Left ventricle myocardium inferior (tissue), 1 donor: ENCODE measurements at places on chromosomes 12 and 14.
A peak's percentile ranks its signal among the peaks of the same experiment; 100 is the strongest.

DNA sequence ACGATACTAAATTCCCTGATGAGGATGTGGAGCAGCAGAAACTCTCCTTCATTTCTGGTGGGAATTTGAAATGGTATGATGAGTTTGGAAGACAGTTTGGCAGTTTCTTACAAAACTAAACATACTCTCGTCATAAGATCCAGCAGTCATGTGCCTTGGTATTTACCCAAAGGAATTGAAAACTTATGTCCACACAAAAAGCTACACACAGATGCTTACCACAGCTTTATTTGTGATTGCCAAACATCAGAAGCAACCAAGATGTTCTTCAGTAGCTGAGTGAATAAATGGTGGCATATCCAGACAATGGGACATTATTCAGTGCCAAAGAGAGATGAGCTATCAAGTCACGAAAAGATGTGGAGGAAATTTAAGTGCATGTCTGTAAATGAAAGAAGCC, 10.7 kb upstream of the APOLD1 start:
- no peak for DNase-seq

- DNase-seq, result no peak
Observed at GRCh38 chr12:131370321-131370720, 340.6 kb upstream of the SFSWAP start.

GRCh38 chr12:22190-22529, 44.4 kb upstream of the IQSEC3 start:
- DNase-seq, result no peak

GRCh38 chr12:115943310-115943629, 334.2 kb downstream of the MED13L start:
- DNase-seq, result no peak

DNA sequence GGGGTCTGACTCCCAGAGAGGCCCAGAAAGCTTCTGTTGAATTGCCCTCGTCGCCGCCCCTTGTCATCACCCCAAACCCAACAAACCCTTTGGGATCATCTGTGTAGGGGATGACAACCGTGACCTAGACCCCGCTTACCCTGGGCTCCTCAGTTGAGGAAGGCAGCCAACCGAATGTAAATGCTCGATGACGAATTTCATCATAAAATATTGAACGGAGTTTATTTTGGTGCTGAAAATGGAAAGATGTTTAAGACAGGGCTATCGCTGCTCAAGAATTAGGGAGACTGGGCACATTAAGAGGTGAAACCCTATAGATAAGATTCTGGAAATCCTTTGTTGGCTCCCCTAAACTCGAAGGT, 512 bp downstream of the ACTR10 start:
- DNase-seq, result no peak

GRCh38 chr12:128956755-128957154, 103.5 kb downstream of the GLT1D1 start:
- DNase-seq, result no peak

DNA sequence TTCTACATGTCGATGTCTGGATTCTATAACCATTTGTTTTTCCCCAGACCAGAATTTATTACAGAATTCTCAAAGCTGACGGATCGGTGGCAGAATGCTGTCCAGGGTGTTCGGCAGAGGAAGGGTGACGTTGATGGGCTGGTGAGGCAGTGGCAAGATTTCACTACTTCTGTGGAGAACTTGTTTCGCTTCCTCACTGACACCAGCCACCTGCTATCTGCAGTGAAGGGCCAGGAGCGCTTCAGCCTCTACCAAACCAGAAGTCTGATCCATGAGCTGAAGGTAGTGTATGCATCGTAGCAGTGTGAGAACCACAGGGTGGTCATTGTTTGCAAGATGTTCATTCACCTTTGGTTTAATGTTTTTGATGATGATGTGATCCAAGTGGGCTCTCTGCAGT, 124.0 kb downstream of the ESR2 start:
- DNase-seq, result no peak

DNA sequence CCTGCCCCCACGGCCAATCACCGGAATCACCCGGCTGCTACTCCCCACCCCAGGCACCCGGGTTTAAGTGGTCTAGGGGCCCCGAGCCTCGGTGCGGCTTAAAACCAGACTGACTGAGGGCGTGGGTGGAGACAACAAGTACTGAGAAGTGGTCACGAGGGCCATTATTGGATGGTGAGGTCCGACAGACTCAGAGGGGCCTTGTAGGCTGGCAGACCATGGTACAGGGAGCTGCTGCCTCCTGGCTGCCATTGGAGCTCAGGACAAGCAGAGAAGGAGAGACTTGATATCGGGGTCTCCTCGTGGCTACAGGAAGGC, 54.1 kb downstream of the FBRSL1 start:
- no peak for DNase-seq

DNA sequence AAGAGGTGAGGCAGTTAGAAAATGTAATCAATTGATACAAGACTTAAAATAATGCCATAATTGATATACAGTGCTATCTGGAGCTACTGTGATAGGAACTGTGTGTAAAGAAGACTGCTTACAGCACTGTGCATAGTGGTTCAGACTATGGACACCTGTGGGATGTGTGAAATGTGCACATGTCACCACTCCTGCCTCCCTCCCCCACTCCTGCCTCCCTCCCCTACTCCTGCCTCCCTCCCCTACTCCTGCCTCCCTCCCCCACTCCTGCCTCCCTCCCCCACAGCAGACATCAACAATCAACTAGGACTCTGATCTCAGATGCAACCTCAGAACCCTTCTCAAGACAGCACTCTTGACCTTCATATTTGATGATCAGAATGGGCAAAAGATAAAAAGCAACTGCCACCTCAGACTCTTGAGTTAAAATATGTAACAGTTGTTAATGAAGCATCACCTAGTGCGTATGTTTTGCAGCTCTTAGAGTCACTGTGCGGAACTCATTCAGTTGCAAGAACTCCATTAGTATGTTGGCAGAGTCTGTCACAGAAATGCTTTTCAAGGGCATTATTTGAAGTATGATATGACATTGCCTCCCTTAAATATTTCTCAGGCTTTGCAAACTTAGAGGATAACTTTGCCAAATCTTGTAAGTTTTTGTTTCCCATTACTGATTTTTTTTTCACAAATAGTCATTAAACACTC, 255.2 kb upstream of the DDHD1 start:
- no peak for DNase-seq

DNA sequence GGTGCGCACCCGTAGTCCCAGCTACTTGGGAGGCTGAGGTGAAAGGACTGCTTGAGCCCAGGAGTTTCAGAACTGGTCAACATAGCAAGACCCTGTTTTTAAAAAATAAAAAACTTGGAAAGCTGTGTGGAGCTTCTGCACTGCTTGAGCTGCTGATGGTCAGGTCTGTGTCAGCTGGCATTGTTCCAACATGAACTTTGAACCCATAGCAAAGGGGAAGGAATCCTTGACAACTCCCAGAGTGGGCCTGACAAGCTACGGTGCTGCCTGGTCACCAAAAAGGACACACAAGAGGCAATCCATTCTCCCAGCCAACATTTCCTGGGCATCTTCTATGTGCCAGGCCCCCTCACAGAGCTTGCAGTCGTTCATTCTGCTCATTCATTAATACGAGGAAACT, 16.4 kb upstream of the LTBP2 start:
- no peak for DNase-seq

DNA sequence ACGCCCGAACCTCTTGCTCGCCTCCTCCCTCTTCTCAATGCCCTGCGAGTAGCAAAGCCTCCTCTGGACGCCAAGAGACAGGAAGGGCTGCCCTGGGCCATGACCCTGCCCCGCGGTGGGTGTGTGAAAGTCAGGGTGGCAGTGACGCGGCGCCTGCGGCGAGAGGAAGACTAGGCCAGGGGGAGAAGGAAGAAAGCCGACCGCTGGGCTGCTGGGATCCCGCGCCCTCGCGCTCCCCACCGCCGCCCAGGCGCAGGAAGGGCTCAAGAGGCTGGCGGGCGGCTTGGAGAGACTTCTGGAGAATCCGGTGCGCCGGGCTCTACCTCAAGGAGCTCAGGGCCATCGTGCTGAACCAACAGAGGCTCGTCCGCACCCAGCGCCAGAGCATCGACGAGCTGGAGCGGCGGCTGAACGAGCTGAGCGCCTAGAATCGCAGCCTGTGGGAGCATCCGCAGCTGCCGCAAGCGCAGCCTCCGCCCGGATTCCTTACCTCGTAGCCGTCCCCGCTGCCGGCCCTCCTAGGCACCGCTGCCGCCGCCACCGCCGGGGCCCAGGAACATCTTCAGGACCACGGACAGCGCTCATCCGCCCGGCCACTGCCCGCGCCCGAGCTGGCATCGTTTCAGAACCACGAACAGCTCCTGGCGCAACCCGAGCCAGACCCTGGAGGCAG, 105.0 kb upstream of the PRB2 start:
- DNase-seq, result peak; percentile 77

GRCh38 chr12:45989721-45990467, 480 bp downstream of the SCAF11 start:
- DNase-seq, result peak; percentile 75

GRCh38 chr14:77790566-77791224, 9.2 kb upstream of the ADCK1 start:
- no peak for DNase-seq

DNA sequence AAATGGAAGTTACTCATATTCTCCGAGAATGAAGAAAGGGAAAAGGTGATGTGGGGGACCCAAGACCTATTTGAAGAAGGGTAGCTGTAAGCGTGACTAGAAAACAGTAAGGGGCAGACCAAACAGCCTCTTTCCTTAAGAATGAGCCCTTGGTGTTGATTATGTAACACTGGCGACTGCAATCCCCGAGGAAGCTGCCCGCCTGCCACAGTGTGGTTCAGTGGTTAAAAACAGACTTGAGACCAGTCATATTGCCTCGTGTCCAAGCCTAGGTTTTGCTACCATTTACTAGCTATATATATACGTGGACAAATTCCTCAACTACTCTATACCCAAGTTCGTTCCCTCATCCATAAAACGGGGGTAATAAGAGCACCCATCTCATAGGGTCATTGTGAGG, 49.1 kb downstream of the SSPN start:
- DNase-seq, result no peak

- DNase-seq, result no peak
Observed at GRCh38 chr14:63875311-63875710, 22.5 kb downstream of the SYNE2 start.

- DNase-seq, result peak; percentile 19
Observed at GRCh38 chr14:51846631-51847488, 13.6 kb upstream of the GNG2 start.

DNA sequence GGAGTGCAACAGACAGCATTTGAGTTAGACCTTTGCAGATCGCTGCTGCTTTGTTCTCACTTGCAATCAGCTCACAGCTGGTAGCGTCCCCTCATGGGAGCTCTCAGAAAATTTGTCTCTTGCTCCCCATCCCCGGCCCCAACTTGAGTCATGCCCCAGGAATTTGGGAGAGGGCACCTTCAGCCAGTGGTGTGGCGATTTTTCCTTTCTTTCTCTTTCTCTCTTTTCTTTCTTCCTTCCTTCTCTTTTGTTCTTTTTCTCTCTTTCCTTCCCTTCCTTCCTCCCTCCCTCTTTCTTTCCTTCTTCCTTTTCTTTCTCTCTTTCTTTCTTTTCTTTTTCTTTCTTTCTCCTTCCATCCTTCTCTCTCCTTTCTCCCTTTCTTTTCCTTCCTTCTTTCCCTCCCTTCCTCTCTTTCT, 34.2 kb upstream of the MAP1LC3B2 start:
- no peak for DNase-seq

DNA sequence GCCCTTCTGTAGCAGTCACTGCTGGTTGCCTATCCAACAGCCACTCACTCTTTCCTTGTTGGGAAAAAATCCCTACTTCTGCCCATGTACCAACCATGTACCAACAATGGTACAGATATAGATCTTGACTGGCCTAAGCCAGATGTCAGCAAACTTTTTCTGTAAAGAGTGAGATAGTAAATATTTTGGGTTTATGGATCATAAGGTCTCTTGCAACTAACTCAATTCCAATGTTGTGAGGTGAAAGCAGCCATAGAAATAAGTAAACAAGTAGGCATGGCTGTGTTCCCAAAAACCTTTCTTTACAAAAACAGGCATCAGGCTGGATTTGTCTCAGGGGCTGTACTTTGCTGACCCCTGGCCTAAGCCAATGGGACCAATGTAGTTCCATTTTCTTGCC, 73.5 kb downstream of the ARMH4 start:
- DNase-seq, result no peak

GRCh38 chr14:22471545-22472121, 117.4 kb downstream of the DAD1 start:
- DNase-seq, result peak; percentile 38

DNA sequence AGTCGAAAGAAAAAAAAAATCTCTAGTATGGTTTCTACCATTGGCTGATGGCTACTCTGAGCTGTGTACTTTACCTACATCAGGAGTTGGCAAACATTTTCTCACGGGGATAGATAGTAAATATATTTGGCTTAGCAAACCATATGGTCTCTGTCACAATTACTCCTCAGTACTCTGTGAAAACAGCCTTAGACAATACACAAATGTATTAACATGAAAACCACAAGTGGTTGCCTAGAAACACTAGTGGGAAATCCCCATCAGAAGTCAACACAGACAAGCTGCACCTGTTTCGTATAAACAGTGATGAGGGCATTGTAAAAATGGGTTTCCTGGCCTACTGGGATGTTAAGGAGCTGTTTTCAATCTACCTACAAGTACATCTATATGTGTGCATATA, 84.6 kb upstream of the NAV3 start:
- no peak for DNase-seq
